ENCODE measurements at places on chromosomes 12 and 14.

- DNase-seq: no peak
Measured at GRCh38 chr14:100122481-100123223, 36.8 kb downstream of the DEGS2 start.

DNA sequence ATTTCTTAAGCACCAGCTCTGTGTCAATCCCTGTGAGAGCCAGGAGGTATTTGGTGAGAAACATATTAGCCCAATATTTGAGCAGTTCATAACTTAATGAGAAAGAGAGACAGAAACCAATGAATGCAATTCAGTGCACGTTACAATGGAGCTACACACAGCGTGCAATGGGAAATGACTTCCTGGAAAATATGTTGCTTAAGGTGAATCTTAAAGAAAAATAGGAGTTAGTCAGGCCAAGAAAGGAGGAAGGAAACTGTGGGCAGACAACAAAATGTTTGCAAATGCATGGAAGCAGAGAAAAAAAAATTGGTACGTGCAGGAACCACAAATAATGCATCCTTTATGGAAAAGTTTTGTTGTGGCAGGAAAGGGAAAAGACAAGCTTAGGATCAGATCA lies 481.7 kb downstream of the BCAT1 start:
- DNase-seq: no peak

GRCh38 chr14:60974090-60974651 lies 6.7 kb downstream of the TRMT5 start:
- DNase-seq: no peak

- DNase-seq: no peak
Measured at GRCh38 chr14:36009643-36010042, 166.9 kb downstream of the PTCSC3 start.

GRCh38 chr14:102084931-102085330 lies 1.9 kb downstream of the HSP90AA1 start:
- no peak for DNase-seq

GRCh38 chr12:75474116-75474515 lies 6.4 kb upstream of the GLIPR1 start:
- no peak for DNase-seq

- DNase-seq: no peak
Measured at GRCh38 chr14:21874946-21875345, 201.3 kb upstream of the OR4E1 start.

DNA sequence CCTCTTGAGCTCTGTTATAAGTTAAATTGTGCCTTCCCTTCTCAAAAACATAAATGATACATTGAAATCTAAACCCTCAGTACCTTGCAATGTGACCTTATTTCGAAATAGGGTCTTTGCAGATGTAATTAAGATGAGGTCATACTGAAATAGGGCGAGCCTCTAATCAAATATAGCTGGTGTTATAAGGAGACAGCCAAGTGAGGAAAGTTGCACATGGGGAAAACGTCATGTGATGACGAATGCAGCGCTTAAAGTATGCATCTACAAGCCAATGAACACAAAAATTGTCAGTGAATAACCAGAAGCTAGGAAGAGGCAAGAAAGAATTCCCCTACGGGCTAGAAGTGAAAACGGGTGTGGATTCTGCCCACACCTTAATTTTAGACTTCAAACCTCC lies 305.2 kb upstream of the FOXG1 start:
- DNase-seq: no peak

GRCh38 chr12:55696141-55696540 lies 11.6 kb downstream of the ITGA7 start:
- no peak for DNase-seq

GRCh38 chr14:91674911-91675310 lies 57.0 kb downstream of the CATSPERB start:
- no peak for DNase-seq

- DNase-seq: no peak
Measured at GRCh38 chr12:115752156-115752555, 525.3 kb downstream of the MED13L start.

- no peak for DNase-seq
Measured at GRCh38 chr14:61884711-61885110, 122.5 kb downstream of the SNAPC1 start.

- DNase-seq: no peak
Measured at GRCh38 chr12:52672321-52672933, 7.8 kb downstream of the KRT1 start.

DNA sequence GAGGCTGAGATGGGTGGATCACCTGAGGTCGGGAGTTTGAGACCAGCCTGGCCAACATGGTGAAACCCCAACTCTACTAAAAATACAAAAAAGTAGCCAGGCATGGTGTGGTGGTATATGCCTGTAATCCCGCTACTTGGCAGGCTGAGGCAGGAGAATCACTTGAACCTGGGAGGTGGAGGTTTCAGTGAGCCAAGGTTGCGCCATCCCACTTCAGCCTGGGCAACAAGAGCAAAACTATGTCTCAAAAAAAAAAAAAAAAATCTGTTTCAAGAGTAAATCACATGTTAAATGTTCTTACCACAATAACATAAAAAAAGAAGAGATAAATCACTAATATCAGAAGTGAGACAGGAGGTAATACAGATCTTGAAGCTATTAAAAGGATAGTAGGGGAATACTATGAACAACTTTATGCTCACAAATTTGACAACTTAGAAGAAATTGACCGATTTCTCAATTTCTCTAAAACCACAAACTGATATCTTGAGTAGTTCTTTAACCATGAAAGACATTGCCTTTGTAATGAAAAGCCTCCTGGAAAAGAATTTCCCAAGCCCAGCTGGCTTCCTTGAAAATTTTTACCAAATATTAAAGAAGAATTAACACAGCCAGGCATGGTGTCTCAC lies 37.7 kb downstream of the TAOK3 start:
- DNase-seq: no peak

DNA sequence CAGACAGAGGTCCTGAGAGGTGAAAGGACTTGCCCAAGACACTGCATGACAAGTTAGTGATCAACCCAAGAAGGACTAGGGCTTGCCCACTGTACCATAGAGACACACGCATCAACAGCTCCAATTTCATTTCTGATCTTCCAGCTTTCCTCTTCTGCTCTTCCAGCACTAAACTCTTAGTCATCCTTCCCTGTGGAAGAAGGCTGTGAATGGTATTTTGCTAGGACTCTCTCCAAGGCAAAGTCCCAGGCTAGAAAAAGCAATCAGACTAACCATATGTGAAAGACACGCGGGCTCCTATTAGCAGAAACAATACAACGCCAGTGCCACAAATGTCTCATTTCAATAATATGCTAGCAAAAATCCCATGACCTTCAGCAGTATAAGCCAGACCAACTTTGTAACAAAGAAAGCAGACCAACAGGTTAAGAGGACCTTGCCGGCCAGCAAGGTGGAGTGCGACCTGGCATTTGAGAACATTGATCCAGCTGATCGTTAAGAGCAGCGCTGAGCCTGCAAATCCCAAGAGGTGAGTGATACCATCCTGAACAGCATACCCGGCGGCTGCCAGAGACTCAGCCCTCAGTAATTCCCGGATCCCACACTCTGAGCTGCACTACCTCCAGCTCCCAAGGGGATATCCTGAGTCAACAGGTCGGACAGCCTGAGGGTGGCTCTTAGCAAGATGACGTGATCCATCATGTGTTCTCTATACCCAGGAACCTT lies 132.5 kb downstream of the FOXN3 start:
- DNase-seq: no peak

GRCh38 chr14:96203635-96204034 lies 1.0 kb upstream of the BDKRB2 start:
- no peak for DNase-seq

DNA sequence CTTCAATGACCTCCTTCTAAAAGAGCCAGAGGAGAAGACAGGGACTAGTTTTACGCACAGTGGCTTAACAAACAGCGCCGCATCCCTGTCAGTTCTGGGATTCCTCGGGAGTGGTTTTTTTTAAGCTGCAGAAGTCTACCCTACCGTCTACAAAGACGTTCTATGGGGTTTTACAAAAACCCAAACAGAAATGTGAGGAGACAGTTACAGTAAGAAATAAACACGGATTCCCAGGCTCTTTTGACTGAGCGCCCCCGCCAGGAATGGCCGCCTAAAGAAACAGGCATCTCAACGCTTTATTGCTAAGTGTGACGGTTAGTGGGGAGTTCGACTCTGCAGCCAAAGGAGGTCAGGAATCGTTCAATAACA lies 484 bp downstream of the ALKBH1 start:
- no peak for DNase-seq
